ENCODE measurements at places on chromosomes 5 and 9.

DNA sequence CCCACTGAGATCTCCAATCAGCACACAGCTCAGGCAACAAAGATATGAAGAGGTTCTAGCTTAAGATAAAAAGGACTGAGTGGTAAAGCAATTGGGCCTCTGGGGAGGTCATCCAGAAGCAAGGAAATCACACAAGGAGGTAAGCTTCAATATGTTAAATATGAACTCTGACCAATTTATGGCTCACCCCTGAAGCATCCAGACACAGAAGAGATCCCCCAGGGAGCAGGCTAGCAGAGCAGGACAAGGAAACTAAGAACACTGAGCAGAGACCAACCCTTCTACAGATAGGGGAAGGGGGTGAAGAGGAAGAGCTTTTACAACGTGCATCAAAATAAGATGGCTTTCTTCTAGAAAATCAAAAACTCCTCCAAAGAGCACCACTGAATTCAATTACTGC, 616.2 kb downstream of the DNAH5 start:
- DNase-seq = no peak

DNA sequence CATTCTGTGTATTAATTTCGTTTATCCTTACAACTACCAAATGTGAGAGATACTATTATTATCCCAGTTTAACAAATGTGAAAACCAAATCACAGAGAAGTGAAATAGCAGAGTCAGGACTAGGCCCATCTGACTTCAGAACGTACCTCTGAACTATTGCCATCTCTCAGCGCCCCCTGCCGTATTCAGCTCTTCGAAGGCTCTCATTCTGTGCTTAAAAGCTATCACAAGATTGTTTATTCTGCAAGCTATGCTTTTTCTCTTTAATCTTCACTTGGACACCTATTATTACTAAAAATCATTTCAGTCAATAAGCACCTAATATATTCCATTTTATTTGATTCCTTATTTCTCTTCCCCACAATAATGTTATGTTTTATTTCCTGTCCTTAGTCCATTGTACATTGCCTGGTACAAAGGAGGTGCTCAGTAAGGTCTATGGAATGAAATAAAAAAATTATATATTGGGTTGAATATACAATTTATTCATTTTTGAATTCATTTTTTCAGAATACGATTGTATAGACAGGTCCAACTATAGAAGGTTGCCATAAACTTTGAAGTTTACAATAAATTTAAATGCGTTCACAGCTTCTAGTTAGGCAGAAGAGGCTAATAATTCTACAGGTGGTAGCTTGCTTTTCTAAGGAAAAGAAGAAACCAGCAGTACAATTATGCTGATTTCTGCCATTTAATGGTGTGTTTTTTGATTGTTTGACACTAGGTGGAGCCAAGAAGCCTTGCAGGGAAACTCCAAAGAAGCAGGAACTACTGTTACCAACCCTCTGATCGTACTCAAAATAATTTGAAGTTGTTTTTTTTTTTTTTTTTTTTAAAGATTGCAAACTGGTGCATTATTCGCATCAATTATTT, 202.2 kb upstream of the DMRTA1 start:
- DNase-seq = no peak

DNA sequence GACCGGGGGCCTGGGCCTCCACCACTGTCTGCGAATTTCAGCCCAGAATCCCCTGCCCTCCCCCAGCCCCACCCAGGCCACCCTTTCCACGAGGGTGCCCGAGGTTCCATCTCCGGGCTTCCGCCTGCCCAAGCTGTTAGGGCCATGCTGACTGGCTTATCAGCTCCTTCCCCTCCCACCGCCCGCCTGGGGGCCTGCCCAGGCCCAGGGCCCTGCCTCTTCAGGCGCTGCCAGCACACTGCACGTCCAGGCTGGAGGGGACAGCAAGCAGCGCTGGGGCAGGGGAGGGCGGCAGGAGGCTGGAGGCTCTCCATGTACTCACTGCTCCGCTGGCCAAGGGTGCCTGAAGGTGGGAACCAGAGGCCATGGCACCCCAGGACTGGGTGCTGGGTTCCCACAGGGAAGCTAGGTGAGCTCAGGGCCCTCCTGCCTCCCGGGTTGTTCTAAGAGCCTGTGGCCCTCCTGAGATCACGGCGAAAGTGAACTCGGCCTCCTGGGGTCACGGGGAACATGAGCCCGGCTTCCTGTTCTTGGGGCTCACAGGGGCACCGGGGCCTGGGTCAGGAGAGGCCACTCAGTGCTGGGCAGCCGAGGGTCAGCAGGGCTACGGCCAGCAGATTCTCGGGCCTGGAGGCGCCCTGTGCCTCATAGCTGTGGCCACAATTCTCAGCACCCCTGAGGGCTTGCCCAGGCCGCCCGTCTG, 57.7 kb upstream of the EGFL7 start:
- DNase-seq = no peak

DNA sequence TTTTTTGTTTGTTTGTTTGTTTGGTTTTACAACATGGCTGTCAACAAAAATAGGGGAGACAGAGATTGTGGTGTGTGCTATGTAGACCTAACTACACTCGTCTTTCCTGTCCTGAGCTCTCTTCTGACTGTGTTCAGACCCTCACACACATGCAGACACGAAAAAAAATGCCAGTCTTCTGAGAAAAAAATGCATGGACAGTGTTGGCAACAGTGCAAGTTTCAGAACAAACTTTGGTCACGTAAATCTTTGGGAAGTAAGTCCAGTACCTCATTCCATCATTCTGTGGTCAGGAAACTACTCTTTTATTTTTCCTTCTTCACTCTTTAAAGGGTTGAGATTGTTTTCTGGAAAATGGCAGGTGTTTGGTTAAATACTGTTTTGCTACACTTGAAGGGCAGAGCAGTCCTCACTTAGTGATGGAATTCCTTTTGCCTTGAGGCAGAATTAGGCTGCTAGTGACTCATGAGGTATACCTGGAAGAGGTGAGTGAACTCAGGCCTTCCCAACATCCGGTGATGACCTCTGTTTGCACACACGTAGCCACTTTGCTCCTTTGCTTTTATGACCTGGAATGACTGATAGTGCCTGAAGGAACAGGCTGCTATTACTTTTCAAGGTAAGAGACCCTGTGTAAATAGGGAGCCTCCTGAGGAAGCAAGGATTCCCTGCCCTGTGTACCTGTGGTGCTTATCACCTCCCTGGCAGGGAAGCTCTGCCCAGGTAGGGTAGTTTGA, 81.6 kb upstream of the TNFAIP8 start:
- DNase-seq = no peak

DNA sequence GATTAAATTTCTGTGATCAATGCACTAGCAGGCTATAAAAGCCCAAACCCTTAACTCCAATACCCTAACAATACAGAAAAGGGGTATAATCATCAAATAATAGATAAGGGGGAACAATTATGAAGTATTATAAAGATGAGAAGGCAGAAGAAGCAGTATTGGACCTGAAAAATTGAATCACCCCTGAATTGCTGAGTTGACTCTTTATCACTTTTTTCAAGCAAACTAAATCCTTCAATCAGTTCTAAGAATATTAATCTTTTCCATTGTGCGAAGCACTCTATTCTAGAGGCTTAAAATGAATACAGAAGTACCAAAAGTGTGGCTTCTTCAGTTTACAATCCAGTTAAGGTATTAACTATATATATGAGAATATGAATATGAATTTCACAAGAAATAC, 120.7 kb downstream of the RNF180 start:
- no peak for DNase-seq

DNA sequence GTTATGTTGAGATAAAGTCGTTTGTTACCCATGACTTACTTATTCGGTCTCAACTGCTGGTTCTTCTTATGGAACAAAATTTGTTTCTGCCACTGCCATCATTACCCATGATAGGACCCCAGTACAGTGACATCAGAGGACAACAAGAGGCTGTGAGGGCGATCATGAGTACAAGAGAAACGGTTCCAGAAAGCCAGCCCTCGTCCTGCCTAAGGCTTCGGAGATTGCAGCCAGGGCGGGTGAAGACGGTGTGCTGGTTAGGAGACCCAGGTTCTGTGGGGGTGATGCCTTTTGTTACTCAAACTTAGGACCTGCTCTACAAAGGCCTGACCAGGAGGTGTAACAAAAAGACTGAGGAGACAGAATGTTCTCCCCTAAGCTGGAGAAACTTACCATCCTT, 10.9 kb downstream of the FYB1 start:
- no peak for DNase-seq

DNA sequence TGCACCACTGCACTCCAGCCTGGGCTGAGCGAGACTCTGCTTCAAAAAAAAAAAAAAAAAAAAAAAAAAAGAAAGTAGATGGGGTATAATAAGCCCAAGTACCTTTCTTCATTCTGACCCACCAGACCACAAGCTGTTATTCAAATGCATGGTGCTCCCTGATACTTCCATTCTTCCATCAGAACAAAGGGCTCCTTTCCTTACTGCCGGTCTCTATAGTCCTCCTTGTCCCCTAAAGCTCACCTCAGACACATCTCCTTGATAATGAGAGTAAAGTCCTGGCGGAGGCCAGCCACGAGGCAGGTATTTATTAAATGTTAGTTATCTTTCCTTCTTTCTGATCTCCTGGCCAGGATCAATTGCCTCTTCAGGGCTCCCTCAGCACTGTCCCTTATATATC, 162.5 kb downstream of the RAB3C start:
- no peak for DNase-seq

- no peak for DNase-seq
Observed at GRCh38 chr5:74296685-74297408, 343.7 kb downstream of the ENC1 start.

- DNase-seq = no peak
Observed at GRCh38 chr9:15531380-15531779, 20.6 kb upstream of the PSIP1 start.

GRCh38 chr9:128902351-128903078, 18.3 kb upstream of the PHYHD1 start:
- DNase-seq = peak; percentile 70
